Sciatic nerve (tissue), 2 donors: ENCODE measurements at places on chromosomes 12 and 14.

GRCh38 chr14:101774006-101774795 is 12.7 kb downstream of the PPP2R5C start:
- no peak for DNase-seq

DNA sequence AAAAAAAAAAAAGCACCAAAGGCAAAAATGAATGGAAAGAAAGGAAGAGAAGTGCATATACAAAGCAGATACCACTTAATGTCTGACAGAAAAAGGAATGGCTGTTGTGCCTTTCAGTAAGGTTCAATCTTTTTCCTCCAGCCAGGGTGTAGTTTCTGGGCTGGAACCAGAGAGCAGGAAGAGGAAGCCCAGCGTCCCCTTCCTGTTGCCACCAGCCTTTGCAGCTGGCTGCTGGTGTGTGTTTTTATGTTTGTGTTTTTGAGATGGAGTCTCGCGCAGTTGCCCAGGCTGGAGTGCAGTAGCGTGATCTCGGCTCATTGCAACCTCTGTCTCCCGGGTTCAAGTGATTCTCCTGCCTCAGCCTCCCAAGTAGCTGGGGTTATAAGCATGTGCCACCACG is 64.6 kb upstream of the LTA4H start:
- no peak for DNase-seq

DNA sequence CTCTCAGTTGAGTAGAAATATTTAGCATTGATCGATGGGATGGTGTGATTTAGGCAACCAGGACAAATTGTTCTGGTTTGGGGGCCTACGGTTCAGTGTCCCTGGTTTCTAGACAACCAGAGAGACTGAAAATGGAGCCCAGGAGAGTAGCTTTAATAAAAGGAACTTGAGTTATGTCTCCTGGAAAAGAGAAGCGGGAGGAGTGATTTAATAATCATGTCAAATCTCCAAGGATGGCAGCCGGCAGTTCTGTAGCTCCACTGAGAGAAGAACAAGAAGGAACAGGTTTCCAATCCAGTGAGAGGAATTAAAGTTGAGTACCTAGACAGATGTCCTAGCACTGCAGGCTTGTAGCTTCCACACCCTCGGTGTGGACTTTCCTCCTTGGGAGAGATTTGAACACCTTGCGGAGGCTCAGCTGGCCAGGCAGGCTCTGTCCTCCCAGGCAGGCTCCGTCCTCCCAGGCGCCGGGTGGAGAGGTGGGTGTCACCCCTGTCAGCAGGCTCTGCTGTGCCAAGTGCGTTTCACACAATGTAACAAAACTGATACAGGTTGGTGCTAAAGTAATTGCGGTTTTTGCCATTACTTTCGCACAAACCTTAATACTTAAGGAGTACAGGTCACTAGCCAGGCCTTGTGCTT is 45.9 kb downstream of the SLC6A12 start:
- DNase-seq = no peak

- DNase-seq = no peak
These were observed 151.0 kb upstream of the ATF7IP start for GRCh38 chr12:14214495-14214894.

GRCh38 chr14:36313206-36313605 is 7.2 kb downstream of the MBIP start:
- no peak for DNase-seq

DNA sequence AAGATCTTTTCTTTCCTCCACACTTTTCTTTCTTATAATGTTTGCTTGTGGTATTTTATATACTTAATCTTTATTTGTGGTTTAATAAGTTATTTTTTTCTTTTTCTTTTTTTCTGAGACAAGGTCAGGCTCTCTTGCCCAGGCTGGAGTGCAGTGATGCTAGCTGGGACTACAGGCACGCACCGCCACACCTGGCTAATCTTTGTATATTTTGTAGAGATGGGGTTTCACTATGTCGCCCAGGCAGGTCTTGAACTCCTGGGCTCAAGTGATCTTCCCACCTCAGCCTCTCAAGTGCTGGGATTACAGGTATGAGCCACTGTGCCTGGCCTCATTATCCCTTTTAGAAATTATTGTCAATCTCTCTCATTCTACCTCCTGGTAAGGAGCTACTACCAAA is 87.1 kb downstream of the SCFD1 start:
- no peak for DNase-seq

- DNase-seq = no peak
These were observed 11.7 kb upstream of the CREBL2 start for GRCh38 chr12:12599750-12600643.

DNA sequence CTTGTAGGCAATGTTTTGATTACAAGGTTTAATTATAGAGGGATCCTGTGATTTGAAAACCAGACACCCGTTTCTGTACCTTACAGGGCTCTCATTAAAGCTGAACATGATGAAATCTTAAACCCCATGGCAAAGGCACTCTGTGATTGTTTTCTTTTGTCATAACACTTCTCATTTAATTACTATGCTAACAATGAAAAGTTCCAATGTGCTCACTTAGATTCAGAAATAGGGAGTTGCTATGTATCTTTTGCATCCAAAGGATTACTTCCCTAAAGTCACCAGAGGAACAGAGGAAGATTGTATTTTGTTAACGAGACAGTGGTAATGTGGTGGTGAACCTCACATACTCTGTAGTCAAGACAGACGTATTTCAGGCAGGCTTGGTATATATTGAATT is 81.5 kb upstream of the MYF6 start:
- DNase-seq = no peak

GRCh38 chr12:95443459-95443858 is 30.5 kb upstream of the METAP2 start:
- DNase-seq = no peak

- DNase-seq = no peak
These were observed 47.4 kb downstream of the CALM1 start for GRCh38 chr14:90444077-90444696.

DNA sequence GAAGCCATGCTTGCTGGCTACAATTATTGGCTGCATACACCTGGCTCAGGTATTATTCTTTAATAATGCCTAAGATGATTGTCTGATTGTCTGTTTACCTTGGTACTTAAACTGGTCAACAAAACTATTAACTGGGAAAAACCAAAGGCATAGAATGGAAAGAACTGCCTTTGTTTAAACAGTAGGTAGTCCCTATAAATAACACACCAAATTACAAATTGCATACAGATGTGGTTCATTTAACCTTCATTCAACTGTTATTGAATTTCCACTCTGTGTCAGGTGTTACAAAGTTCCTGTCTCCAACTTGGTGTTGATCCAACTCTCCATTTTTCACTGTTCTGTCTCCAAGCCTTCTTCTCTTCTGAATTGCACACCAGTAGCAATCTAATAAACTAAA is 79.8 kb upstream of the FSCB start:
- no peak for DNase-seq

DNA sequence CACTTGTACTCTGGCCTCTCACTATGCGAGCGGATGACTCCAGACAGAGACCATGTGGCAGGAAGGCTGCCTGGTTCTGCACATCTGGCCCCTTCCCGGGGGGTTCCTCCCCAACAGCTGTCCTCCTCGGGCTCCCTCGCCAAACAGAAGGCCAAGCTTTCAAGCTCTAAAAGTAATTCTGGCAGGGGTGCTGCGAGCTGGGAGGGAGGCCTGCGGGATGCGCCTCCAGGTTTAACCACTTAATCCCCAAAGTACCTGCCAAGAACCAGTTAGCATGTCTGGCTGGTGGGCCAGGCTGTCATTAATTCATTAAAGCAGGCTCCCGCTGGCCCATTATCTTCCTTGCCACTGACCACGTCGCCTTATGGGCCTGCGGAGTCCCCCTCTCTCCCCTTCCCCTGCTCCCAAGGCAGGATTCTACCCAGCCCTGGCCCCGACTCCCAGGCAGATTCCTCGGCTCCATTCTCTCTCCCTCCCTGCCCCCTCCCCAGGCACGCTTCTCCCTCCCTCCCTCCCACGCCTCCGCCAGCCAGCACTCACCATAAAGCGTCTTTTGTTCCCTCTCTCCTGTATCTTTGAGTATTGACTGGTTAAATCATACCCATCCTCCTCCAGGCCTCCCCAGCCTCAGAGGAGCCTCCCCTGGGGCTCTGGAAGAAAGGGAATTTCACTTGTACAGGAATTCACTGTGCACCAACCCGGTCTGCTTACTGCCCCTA is 4.9 kb downstream of the HRK start:
- no peak for DNase-seq

- no peak for DNase-seq
These were observed 35.2 kb downstream of the RNFT2 start for GRCh38 chr12:116773276-116773731.

GRCh38 chr12:43742106-43742505 is 16.5 kb downstream of the PUS7L start:
- DNase-seq = no peak

DNA sequence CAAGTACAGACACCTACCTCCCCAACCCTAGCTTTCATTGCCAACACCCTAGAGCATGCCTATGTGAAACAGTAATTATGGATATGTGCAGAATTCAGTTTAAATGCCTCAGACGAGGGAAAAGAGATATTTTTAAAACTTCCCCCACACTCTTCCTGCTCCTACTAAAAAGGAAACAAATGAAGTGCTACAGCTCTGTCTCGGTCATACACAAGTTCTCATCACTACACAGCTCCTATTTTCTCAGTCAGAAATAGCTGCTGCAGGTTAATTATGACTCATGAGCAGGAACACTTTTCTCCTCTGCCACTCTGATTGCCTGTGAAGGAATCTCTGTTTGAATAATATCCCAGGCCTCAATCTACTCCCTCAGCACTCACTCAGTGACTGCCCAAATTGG is 703.6 kb upstream of the FLRT2 start:
- DNase-seq = no peak

- no peak for DNase-seq
These were observed 41.7 kb downstream of the TSPAN19 start for GRCh38 chr12:84994426-84994825.

DNA sequence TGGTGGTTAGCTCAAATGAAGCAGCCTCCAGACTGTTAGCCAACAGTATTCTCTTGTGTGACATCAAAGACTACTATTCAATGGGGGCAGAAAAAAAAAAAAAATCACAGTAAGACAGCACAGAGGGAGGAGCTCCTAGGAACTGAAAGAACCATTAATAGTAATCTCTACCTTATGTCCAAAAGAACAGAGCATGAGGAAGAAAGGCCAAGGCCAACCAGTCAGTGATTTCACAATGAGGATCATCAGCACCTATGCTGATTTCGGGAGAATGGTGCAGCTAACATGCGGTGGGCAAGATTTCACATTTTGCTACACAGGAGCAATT is 66.3 kb upstream of the SOX5 start:
- no peak for DNase-seq

DNA sequence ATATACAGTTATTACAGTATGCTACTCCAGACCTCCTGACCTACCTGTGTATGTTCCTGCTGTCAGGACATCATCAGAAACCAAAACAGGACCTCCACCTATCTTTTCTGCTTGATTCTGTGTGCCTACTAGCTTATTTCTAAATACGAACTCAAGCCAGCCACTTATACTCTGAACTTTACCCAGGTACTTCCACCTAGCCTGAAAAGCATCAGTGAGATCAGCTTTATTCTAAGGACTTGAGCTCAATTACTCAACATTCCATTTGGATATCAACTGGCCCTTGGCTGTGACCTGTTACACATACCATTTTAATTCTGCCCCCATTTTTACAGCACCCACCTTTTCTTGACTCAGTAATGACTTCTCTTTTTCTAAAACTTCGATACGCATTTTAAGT is 29.2 kb downstream of the TRIP11 start:
- DNase-seq = no peak

GRCh38 chr12:124756760-124757159 is 106.9 kb downstream of the SCARB1 start:
- DNase-seq = no peak

DNA sequence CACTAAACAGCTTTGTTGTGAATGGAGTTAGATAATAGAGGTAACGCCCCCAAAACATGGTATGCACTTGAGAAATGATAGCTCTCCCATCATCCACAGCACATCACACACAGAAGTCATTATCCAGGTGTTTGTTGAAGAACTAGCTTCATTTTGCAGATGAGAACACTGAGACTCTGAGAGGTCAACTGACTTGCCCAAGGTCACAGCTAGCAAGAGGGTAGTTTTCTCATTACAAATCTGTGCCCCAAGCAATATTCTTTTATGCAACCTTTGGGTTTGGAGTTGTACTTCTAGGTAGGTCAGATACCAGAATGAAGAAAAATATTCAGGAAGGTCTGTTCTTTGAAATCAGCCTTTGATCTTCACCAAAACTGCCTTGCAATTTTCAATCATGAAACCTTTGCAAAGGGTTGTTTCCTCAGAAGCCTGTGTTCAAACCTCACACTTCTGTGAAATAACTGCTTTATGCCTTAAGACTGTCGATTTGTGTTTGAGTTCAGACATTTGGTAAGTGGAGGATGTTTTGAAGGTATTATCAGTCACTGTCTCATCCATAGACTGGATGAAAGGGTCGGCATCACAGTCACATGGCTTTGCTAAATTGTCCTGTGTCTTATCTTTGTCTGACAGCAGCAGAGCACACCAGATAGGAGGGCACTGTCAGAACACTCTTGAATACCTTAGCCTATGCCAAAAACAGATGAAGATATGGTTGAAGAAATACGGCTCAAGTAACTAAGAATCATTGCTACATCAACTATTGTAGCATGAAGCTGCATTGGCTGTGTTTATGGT is 233.2 kb upstream of the BTG1 start:
- no peak for DNase-seq

DNA sequence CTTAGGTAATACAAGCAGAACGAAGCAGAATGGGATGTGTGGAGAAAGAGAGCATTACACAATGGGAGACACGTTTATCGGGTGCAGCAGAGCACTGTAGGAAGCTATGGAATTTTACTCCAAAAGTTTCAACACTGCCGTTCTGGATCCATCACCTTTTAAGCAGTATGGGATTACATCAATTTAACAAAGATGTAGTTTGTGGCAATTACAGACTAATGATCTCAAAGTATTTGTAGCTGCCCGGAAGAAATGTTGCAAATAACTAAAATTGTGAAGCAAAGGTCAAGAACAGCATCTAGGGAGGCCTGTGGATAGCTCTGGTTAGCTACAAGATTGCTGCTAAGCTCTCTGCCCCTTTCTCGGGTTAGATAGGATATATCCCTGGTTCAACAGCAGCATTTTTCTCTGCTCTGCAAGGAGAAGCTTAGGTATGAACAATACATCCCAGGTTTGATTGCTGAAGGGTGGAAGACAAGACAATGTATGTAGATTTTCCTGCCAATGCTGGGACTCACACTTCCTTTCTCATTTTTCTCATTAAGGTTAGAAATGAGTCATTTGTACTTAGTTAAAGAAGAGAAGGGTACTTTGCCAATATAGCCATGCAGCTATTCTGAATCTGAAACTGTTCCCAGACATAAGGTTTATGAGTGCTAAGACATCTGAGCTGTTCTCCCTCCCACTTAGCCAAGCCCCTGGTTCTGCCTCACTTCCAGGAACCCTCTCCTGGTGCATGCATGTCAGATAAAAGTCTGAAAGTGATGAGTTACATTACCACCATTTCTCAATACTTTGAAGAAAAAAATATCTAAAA is 75.0 kb upstream of the HIF1A start:
- DNase-seq = no peak

DNA sequence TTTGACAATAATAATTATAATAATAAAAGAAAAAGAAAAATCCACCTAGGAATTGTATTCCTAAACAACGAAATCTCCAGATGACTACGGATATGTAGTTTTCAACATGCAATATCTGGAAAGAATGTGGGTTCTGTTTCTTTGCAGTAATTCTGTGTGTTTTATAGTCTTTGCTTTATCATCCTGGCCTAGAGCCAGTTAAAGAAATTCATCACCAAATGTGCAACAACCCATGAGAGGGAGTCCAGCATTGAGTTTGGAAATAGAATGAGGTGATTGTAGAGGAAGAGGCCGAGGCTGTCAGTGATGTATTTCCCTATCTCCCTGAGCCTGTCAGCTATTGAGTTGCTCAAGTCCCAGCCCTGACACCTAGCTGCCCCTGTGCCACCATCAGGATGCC is 200.5 kb upstream of the DCN start:
- no peak for DNase-seq

- DNase-seq = no peak
These were observed 47.7 kb downstream of the LEMD3 start for GRCh38 chr12:65217086-65217485.
